ENCODE measurements at places on chromosomes 3 and 15.

- DNase-seq, result no peak
These were observed 345.1 kb downstream of the RORA start for GRCh38 chr15:60883691-60884640.

- peak; percentile 46 for DNase-seq
These were observed 11.7 kb upstream of the ARL14 start for GRCh38 chr3:160665231-160665630.

GRCh38 chr3:52874160-52874701, 23.1 kb downstream of the STIMATE start:
- DNase-seq, result no peak

DNA sequence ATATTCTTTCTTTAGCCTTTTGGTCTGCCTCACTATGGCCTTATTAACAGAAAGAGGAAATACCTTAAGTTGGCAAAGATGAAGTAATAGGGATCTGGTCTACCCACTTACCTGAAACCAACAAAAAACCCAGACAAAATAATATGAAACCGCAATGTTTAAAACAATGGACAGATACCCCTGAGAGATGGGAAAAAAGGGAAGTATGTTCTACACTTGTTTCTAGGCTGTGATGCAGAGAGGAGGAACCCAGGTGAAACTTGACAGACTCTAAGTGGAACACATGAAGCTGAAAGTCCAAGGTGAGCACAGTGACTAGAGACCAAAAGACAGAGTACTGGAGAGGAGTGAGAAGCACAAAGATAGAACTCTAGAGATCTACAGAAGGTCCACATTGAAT, 78.4 kb downstream of the NR2E3 start:
- peak; percentile 55 for DNase-seq

DNA sequence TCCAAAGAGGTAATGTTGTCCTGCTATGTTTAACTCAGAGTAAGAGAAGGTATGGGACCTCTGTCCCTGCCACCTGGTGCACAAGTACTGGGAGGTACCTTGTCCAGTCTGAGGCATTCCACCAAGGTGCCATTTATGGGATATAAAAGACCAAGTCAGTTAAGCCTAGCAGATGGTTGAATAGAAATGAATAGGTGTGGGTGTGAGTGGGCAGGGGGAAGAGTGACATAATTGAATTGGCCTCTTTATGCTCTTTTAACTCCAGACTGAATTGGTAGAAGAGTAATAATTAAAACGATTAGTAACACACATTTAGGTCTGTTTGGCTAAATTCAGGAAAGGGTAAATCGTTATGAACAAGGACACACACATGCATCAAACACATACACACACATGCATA, 562 bp downstream of the ADGRG7 start:
- no peak for DNase-seq

- no peak for DNase-seq
These were observed 40.5 kb downstream of the SST start for GRCh38 chr3:187629711-187630110.
